ENCODE measurements at places on chromosomes 11 and 22.

GRCh38 chr11:64268893-64269539 lies 15.4 kb downstream of the BAD start:
- no peak for DNase-seq

DNA sequence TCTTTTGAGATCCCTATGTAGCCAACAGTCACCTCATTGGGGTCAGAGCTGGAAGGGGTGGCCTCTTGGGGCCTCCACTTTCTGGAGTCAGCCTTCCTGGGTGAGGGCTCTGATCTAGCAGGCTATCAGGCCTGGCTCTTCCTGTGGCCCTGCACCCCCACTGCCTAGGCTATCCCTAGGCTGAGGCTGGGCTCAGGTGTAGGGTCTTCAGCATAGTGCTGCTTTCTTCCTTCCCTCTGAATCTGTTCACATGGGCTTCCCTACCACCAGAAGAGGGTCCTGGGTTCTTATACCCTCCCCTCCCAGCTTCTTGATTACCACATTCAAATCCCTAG lies 456 bp upstream of the SPI1 start:
- DNase-seq = no peak

DNA sequence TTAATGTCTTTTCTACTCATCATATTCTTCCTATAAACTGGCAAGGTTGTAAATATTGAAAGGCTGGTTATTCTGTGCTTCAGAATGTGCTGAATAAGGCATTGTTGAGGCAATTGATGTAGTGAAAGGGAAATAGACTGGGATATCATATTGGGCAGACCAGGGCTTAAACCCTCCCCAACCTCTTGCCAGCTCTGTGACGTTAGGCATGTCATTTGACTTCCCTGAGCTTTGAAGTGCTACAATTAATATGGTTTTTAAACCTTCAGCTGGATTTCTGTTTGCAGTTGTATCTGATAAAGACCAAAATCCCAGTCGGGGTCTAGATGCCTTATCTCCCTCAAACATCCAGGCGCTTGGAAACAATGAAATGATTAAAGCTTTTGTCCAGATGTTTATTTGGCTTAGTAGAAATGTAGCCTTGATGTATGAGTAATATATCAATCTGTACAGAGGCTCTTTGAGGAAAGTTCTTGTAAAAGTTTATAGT lies 208.1 kb downstream of the DBX1 start:
- DNase-seq = no peak

- no peak for DNase-seq
Observed at GRCh38 chr11:27039873-27040272, 742 bp upstream of the BBOX1 start.

- DNase-seq = no peak
Observed at GRCh38 chr11:78985663-78986062, 411.0 kb upstream of the NARS2 start.

GRCh38 chr11:60345489-60345888 lies 18.4 kb downstream of the MS4A6E start:
- no peak for DNase-seq

GRCh38 chr11:85165819-85166218 lies 461.3 kb downstream of the DLG2 start:
- DNase-seq = no peak

- DNase-seq = no peak
Observed at GRCh38 chr11:78428266-78428636, 10.6 kb upstream of the GAB2 start.

DNA sequence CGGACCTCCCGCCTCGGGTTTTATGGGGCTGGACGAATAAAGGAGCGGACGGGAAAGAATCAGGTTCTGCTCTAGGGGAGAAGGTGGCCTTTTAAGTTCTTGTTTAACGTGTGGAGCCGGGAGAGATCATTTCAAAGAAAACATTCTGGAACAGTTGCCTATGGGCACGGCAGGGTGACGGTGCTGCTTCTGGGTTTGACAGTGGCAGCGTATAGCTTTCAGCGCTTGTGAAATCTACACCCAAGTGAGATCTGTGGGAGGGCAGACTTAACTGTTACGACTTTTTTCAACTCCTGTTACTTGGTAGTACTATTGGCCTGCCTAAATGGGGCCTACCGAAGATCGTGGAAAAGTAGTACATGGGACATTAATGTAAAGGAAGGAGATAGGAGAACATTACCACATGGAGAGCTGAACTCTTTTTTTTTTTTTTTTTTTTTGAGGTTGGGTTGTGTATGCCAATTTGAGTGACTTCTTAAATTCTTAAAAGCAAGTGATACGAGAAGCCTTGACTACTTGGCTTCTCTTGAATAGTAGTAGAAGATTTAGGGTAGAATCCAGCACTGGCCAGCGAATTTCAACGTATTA lies 743 bp downstream of the USP47 start:
- DNase-seq = peak; percentile 57

- DNase-seq = no peak
Observed at GRCh38 chr22:22396741-22397291, 111.7 kb downstream of the ZNF280B start.

DNA sequence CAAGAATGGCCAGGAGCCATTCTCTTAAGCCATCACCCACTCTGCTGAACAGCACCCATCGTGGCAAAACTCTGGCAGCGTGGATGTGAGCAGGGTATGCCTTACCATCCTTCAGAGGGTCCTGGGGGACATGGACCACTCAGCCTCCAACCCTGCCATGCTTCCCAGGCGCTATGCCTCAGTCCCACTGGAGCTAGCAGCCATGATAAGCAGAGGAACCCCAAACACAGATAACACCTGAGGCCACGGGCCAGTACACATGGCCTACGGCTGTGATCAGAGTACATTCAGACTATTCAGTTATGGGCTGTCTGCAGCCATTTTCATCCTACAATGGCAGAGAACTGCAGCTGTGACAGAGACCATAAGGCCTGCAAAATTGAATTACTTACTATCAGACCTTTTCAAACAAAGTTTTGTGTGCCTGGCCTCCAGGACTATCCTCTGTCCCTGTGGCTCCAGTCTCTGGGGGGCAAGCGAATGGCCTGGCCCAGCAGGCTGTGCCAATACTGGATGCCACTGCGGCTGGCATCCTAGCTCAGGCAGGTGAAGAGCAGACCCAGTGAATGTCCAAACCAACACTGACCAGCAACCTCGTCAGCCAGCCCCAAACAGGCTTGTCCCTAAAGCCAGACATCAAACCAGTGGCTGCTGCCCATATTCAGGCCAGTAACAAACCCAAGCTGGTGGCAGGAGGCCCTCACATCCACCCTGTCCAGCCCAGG lies 6.9 kb downstream of the ARVCF start:
- no peak for DNase-seq

DNA sequence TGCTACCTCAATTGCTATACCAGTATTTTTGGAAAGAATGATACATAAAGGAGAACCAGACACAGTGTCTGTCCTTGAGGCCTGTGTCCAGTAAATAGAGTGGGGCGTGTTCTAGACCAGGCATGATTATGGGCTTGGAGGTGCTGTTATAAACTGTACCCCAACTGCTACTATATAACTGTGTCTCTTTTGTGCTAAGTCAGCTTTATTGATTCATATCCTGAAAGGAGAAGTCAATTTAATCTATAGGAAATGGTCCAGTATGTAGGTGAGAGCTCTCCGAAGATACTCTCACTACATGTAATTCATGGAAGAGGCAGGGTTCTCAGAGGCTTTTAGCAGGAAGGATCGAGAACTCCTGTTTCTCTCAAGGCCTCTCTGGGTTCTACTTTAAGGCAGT lies 334.3 kb downstream of the TMEM135 start:
- DNase-seq = no peak

GRCh38 chr11:72924568-72925190 lies 110.5 kb downstream of the ATG16L2 start:
- no peak for DNase-seq

DNA sequence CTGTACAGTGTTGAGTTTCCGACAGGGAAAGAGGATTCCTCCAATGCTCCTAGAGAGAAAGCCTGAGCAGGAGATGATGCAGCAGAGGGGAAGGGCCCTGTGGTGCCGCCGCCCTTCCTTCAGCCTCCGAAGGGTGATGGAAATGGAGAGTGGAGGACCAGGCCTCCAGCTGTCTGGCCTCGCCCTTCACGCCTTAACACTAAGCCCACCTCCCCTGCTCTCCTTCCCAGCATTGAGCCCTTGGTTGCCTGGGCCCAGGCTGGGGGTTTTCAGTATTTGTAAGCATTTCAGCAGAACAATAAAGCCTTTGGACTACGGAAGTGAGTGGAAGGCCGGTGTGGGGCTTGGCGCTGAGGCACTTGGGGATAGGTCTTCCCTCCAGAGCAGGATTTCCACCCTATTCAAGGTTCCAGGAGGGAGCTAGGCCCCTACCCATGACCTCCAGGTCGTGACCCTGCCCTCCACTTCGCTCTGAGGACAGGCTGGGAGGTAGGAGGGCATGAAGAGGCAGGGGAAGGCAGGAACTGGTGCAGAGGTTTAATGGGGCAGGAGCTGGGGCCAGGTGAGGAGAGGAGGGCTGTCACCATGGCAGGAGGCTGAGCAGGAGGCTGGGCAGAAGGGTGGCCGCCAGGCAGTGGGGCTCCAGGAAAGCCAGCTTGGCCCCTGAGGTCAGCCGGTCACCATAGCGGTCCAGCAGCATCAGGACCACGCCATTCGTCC lies 21.6 kb downstream of the TREH start:
- no peak for DNase-seq

- DNase-seq = no peak
Observed at GRCh38 chr11:102112509-102112821, 2.2 kb downstream of the YAP1 start.
